ENCODE measurements at places on chromosomes 1 and 21. TPM values are rescaled to one million over a fixed set of nuclear protein-coding genes. Genes with fewer than 3 reads are reported as not detected.
A peak's percentile ranks its signal among the peaks of the same experiment; 100 is the strongest.

Gene FCRLB
- 1.8 TPM for total RNA-seq

Gene SRGAP2B
- total RNA-seq = 14.3 TPM

Gene PLPPR5
- total RNA-seq = not detected

Gene HNRNPU
- 753 TPM for total RNA-seq

Gene CFHR4
- total RNA-seq = not detected

Gene DNAJC28
- total RNA-seq = 2.6 TPM

Gene KCNJ10
- total RNA-seq = not detected

- peak; percentile 73 for DNase-seq
Observed at GRCh38 chr1:184299406-184299790, 87.4 kb upstream of the C1orf21 start.

DNA sequence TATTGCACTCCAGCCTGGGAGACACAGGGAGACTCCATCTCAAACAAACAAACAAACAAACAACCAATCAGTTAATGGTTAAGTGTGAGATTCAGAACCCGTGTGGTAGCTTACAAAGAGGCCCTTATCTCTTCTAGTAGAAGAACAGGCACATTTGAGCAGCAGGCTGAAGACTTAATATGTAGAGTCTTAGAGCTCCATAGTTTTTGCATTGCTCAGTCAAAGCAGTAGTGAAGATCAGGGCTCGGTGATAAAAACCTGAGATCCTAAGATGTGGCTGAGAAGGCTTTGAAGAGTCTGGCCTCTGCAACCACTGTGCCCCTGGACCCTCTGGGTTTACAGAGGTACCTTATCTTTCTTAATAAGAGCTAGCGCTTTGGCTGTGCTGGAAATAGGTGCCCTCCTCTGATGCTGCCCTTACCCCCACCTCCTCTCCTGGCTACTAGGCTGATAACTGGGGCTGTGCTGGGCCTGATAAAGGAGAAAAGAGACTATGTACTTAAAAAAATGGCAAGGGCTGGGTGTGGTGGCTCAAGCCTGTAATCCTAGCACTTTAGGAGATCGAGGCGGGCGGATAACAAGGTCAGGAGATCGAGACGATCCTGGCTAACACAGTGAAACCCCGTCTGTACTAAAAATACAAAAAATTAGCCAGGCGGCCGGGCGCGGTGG lies 10.5 kb upstream of the UCK2 start:
- DNase-seq = no peak

- DNase-seq = peak; percentile 83
Observed at GRCh38 chr1:205977402-205978014, 25.7 kb downstream of the RAB7B start.

DNA sequence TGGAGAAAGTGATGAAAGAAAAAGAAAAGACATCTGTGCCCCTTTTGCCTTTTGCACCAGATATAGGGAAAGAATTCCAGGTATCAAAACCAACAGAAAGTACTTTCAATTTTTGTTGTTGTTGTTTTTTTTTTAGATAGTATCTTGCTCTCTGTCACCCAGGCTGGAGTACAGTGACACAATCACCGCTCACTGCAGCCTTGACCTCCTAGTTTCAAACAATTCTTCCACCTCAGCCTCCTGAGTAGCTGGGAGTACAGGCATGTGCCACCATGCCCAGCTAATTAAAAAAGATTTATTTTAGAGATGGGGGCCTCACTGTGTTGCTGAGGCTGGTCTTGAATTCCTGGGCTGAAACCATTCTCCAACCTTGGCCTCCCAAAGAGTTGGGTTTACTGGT lies 31.3 kb upstream of the IVNS1ABP start:
- no peak for DNase-seq

DNA sequence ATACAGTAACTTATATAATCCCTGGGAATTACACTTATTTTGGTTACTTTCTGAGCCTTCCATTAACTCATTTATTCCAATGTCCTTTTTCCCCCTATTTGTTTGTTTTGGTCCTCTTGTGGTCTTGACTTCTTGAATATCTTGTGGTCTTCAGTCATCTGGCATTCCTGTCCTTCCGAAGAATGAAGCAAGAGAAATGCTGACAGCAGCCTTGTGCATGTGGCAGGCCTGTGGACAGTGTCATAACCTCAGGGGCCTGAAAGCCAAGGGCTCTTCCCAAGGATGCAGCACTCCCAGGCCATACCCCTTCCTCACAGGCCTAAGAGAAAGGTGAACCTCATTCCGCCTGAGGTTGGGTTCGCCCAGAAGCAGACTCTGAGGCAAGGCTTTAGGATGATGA lies 470.2 kb downstream of the DISC1 start:
- DNase-seq = no peak

- no peak for DNase-seq
Observed at GRCh38 chr1:170836141-170836540, 99.2 kb upstream of the MROH9 start.

- peak; percentile 82 for DNase-seq
Observed at GRCh38 chr1:23169727-23170335, 1.2 kb upstream of the LUZP1 start.

DNA sequence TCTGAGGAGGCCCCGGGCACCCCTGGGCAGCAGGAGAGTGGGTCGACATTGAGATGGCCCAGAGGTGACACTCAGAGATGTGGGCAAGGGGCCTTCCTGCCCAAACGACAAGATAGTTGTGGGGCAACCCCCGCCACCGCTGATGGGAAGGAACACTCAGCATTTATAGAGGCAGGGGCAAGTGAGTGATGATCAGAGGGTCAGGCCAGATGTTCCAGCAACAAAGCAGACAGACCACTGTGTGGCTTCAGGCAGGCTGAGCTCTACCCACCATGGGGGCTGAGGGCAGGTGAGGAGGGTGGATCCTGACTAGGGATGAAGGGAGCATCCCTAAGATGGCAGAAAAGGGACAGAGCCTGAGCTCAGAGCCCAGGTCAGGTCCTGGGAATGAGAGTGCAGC lies 362.7 kb downstream of the PTPRU start:
- no peak for DNase-seq

DNA sequence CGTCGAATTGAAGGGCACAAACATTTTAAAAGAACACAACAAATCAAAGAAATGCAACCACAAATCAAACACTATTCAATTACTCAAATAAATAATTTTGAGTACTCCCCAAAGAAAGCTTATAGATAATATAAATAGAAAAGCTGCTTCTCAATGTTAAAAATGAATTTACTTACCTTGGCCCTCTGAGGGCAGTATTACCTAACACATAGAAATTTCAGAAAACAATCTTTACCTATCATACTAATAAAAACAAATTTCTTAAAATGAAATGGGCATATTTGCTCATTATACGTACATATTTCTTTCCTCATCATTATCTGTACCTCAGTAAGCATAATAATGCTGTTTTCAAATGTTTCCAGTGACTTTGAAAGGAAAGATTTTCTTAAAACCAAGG lies 141.8 kb downstream of the AKT3 start:
- no peak for DNase-seq
